HEK293T (cell line): ENCODE measurements at places on chromosomes 3 and 15.
A peak's percentile ranks its signal among the peaks of the same experiment; 100 is the strongest.

GRCh38 chr15:61064651-61065050, 164.5 kb downstream of the RORA start:
- no peak for DNase-seq

- no peak for DNase-seq
These were observed 1.5 kb downstream of the TPRA1 start for GRCh38 chr3:127588806-127589577.

DNA sequence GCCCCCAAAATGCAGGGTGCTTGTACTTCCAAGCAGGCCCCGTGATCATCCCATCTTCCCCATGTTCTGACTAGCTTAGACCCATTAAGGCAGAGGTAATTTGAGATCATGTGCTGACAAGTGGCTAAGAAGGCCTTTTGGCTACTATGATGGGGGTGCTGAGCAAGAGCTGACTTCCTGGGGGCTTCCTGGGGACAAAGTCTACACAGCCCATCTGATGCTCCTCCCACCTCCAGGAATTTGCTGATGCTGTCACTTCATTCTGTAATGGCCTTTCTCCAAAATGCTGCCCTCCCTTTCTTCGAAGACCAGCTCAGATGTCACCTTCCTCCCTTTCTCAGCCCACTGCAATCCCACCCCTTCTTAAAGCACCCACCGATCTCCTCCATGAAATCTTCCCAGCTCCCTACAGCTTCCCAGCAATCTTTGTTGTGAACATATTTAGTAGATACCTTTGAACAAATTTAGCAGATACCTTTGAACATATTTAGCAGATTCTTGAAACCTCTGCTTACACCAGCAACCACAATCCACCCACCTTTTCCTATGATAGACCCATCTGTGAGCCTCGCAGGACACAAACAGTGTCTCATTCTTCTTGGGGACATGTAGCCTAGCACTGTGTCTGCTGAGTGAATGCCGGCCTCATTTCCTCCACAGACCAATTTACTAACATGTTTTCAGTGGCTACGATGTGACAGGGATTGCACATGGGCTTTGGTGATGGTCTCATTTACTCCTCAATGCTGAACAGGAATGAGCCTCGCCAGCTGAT, 223.3 kb downstream of the EPHB1 start:
- no peak for DNase-seq

DNA sequence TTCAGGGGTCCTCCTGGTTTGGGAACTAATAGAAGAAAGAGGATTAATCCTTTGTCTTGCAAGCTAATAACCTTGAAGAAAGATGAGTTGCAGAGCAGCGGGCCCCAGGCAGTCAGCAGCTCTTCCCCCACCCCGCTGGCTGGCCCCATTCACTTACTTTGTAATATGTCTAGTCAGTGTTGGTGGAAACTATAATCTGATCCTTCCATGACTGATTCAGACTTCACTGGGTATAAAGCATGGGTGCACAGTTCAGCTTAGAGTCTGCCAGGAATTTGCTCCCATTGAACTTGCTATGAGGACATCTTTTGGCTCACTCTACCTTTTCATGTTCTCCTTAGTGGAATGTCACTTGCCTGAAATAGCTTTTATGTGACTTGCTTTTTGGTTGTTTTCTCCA, 117.7 kb downstream of the CCNL1 start:
- no peak for DNase-seq

GRCh38 chr3:111715911-111716523, 120.9 kb upstream of the ZBED2 start:
- peak; percentile 58 for DNase-seq

DNA sequence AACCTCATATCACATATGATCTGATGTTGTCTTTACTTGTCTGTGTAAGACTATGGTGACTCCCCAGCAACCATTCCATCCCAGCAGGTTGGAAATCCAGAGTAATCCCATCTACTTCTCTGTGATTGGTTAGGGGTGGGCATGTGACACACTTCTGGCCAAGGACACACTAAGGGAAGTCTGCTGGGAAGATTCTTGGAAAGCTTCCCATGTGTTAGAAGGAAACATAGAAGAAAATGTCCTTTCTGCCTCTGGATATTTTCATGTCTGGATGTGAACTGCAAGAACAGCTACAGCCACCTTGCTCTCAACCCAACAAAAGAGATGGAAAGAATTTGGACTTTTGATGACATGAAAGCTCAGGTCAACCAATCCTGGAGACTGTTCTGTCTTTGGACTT, 2.6 kb upstream of the UBE2Q2 start:
- peak; percentile 40 for DNase-seq

DNA sequence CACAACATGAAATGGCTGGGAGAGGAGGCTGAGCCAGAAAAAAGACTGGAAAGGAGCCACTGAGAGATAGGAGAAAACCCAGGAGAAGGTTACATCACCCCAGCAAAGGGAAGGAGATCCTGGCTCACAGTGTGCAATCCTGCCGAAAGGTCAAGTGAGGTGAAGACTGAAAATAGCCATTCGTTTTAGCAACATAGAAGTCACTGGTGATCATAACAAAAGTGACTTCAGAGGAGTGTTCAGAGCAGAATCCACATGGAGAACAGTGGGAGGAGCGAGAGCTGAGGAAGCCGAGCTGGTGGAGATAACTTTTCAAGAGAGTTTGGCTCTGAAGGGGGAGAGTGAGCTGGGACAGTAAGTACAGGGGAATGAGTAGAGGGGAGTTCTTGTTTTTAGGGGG, 5.4 kb upstream of the HEG1 start:
- no peak for DNase-seq

- no peak for DNase-seq
These were observed 32.3 kb downstream of the CBLB start for GRCh38 chr3:105836533-105836932.

GRCh38 chr15:98805434-98806274, 157.3 kb downstream of the IGF1R start:
- peak; percentile 60 for DNase-seq

DNA sequence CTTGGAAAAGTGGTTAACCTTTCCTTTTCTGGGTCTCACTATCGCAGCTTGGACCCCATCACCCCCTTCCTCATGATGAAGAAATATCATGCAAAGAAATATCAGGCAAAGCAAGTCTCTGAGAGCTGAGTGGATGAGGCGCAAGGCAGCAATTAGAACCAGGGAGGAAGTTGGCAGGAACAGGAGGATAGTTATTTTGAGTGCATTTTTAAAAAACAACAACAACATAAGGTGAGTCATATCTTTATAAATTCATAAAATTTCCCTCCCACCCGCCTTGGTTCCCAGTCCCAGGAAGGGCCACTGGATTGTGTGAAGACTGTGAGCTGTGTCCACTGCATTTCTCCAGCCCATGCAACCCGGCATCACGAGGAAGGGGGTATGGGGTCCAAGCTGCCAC, 316.9 kb upstream of the TLE3 start:
- no peak for DNase-seq

GRCh38 chr3:84567796-84568195, 391.0 kb upstream of the CADM2 start:
- DNase-seq: no peak

DNA sequence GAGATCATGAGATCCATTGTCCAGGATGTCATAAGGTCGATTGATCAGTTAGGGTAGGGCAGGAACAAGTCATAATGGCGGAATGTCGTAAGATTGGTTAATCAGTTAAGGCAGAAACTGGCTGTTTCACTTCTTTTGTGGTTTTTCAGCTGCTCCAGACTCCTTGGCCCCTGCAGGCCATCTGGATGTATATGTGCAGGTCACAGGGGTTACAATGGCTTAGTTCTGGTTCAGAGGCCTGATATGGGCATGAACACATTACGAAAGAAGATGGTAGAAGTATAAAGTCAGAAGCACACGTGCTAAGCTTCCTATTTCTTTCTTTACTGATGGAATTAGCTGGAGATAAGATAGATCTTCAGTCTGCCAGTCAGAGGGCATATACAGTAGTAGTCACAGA, 315.4 kb upstream of the LRRC3B start:
- no peak for DNase-seq

GRCh38 chr15:70907784-70908471, 15.3 kb downstream of the LRRC49 start:
- DNase-seq: no peak

DNA sequence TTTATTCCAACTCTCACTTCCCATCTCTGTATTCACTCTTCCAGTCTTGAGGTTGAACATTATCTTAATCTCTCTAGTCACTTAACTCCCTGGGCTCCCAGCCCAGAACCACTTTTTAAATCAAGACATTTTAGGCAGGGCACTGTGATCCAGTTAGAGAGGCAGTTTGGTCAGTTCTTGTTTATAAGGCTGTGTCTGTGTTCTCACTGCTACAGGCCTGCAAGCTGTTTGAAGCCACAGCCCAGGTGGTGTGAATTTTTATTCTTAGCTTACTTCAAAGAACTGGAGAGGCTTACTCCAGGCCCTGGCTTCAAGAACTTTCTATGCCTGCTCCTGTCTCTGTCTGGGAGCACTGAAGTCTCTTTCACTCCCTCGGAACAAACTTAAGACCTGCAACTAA, 906.1 kb downstream of the CADM2 start:
- no peak for DNase-seq

GRCh38 chr3:115975353-115975752, 352.0 kb downstream of the GAP43 start:
- DNase-seq: no peak
